ENCODE measurements at places on chromosomes 5 and 9.

DNA sequence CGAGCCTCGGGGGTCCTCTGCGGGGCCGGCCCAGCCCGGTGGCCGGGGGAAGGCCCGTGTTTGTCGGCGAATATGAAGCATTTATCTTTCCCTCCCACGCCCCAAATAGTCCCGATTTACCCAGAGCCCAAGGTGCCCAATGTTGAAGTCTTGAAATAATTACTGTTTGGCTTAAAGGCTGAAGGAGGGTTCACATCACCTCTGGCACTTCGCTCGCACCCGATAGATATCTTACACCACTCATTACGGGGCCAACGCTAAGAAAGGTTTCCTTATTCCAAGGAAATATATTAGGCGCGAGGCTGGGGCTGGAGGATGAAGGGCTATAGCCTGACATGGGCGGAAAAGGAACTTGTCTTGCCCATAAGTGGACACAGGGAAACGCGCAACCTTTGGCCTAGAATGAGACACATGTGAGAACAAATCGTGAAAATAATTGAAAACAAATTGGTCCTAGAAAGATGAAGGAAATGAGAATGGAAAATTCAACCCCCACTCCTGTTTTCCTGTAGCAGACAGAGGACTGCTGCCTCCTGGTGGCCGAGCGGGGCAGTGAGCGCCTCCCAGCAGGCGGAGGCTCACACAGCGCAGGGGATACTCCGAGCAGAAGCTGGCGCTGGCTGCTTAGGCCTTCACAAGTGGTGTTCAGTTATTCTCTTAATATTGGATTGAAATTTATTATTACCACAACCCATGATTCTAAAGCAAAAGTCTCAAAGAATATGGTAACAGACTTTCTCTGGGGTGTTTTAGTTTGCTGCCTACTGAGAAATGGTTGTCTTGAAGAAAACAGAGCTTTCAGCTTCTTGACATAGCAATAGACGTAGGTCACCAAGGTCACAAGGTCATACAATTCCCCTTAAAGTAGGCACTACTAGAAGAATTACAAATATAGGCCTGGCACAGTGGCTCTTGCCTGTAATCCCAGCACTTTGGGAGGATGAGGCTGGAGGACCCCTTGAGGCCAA lies 7.9 kb downstream of the CCL21 start:
- peak; percentile 72 for DNase-seq

DNA sequence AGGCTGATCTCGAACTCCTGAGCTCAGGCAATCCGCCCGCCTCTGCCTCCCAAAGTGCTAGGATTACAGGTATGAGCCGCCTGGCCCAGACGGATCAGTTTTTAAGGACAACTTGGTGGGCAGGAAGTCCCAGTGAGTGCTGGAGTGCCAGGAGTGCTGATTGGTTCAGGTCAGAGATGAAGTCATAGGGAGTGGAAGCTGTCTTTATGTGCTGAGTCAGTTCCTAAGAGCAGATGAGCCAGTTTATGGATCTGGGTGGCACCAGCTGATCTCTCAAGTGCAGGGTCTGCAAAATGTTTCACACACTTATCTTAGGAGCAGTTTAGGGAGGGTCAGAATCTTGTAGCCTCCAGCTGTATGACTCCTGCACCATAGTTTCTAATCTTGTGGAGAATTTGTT lies 292.1 kb upstream of the ELAVL2 start:
- no peak for DNase-seq

DNA sequence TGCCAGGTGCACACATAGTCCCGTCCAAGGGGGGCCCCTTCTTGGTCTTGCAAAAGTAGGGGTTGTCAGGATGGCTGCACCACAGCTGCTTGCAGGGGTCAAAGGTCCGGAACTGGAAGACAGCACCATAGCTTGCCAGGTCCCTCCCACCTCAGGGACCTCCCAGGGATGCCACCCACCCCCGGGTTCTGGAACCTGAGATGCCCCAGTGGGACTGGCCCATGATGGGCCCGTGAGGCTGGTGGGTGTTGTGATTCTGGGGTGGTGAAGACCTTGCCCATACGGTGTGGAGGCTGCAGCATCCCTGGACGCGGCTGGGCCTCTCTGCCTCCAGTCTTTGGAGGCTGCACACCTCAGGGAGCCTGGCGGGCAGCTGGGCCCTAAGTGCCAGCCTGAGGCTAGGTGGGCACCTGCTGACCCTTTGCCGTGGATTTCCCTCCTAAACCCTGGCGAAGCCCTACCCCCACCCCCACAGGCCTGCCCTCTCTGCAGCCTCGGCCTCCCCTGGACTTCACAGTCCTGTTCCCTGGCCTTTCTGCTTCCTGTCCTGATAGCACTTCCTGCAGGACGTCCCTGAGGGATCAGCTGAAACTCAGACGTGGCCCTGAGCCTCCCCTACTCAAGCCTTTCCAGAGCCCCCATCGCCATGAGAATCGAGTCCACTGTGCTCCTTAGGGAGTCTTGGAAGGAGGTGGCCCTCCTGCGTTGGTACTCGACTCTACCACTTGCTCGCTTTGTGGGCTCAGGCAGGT lies 92.1 kb downstream of the ZNF354C start:
- DNase-seq: no peak

- DNase-seq: no peak
Observed at GRCh38 chr5:11306365-11306764, 545.3 kb upstream of the DAP start.

- no peak for DNase-seq
Observed at GRCh38 chr9:16316456-16316855, 554.0 kb downstream of the BNC2 start.

GRCh38 chr5:158637039-158637438 lies 462.7 kb downstream of the EBF1 start:
- no peak for DNase-seq

DNA sequence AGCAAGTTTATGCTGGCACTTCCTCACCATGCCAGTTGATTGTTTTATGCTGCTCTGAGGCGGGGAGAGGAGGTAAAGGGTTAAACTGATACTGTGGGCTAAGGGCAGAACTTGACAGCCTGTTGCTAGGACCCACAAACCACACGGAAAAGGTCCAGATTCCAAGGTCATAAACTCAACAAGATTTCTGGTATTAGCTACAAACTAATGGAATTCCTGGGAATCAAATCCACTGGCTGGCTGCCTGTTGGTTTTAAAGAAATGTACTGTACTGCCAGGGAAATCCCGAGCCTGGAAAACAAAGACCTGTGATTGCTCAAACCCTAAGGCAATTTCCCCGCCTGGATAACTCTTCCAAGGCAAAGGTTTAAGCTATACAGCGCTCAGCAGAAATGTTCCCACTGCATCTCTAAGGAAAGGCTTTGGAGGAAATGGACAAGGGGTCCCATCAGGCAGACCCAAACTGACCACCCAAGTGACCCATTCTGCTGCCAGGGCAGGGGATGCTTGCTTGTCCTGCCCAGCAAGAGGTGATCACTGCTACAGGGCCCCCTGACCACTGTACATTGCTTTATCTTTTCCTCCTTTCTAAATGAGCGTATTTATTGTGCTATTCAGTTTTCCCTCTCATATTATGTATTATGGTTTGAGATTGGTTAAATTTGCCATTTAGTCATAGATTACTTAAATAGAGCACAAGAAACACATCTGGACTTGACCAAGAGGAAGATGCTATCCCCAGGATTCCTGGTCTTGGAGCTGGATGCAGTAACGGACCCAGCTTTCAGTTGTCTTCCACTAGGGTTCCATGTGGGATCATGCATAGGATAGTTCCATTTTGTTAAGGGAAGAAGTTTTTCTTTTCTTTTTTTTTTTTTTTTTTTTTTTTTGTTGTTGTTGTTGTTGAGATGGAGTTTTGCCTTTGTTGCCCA lies 124.3 kb downstream of the SUSD1 start:
- no peak for DNase-seq
